ENCODE measurements at places on chromosomes 6 and 20. TPM values are rescaled to one million over a fixed set of nuclear protein-coding genes. Genes with fewer than 3 reads are reported as not detected.

SNRPB gene
- total RNA-seq: 310 TPM

SNAI1 gene
- not detected for total RNA-seq

DNA sequence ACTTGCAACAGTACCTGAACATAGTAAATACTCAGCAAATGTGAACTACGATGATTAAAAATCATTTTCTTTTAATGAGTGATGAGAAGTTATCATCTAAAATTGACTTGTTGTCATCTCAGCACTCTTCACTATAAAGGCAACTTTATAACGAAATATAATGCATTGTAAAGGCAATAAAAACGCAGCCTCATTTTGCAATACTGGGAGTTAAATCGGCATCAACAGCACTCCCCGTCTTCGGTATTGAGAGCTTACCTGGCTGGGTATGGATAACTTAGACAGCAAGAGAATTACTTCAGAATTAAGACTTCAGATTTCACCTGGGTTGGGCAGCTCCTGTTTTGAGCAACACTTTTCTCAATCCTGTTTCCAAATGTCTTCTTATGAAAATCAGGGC lies 20.8 kb downstream of the NKX2-2 start:
- no peak for DNase-seq
- H3K4me1 ChIP-seq: no peaks in the 10 kb centered on the region
- H3K27ac ChIP-seq: no peak overlapping the region

DNA sequence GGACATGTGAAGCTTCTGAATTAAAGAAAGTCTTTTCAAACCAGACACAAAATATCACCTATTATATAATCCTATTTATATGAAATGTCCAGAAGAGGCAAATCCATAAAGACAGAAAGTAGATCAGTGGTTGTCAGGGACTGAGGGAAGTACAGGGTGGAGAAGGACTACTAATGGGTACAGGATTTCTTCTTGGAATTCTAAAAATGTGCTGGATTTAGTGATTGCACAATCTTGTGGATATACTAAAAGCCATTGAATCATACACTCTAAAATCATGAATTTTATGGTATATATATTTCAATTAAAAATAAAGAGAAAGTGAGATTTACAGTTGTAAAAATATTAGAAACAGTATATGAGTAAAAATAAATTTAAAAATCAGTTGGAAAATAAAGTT lies 18.7 kb upstream of the MC3R start:
- no peaks in the 10 kb centered on the region for H3K36me3 ChIP-seq
- no peaks in the 10 kb centered on the region for H3K4me1 ChIP-seq
- H3K27ac ChIP-seq: no peak overlapping the region

GRCh38 chr6:111918825-111919224 lies 45.6 kb upstream of the FYN start:
- H3K27me3 ChIP-seq: no peaks in the 10 kb centered on the region
- no peak for DNase-seq
- no peak overlapping the region for H3K4me3 ChIP-seq
- H3K27ac ChIP-seq: no peak overlapping the region

DNA sequence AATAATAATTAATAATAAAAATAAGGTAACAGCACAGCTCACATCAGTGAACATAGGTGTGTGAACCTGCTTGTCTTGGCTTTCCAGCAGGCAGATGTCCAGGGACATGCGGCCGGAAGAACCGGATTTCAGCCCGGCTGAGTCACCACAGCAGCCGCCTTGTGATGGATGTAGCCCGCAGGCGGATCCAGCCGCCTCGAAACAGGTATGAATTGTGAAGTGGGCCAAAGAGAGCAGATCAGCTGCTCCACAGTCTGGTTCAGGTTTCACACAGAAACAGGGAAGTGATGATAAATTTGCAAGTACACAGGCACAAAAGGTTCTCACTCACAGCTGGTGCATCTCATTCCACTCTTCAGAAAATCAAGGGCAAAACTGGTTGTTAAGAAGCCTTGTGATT lies 55.1 kb downstream of the ID4 start:
- no peak overlapping the region for H3K4me3 ChIP-seq
- no peaks in the 10 kb centered on the region for H3K27me3 ChIP-seq
- no peaks in the 10 kb centered on the region for H3K36me3 ChIP-seq
- DNase-seq: no peak

GRCh38 chr6:10589429-10589727 lies 68.2 kb downstream of the GCNT2 start:
- no peaks in the 10 kb centered on the region for H3K27me3 ChIP-seq
- H3K27ac ChIP-seq: no peak overlapping the region
- H3K36me3 ChIP-seq: no peaks in the 10 kb centered on the region

DNA sequence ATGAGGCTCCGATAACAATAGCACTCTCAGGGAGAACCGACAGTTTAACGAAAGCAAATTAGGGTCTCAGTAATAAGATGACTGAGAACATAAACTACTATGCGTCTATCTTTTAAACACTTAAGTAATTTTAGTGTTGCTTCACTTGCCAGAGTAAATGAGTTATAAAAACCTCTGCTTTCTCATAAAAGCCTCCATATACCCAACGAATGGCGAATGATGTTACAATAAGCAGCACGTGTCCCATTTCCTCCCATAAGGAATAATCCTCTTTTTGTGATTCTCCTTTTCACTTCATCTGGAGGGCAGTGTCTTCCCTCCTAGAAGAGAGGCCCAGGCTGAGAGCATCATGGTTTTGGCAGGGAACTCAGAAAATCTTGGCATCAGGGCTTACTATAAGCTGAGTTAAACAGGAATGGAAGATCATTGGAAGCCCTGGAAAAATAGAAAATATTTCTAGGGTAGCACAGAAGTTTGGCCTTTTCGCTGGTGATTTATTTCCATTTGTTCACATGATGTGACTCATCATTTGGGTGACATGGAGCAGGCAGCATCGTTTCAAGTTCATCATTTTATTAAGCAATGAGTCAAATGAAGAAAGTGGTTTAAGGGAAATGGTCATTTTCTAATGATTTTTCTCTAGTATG lies 255.4 kb downstream of the ATXN1 start:
- H3K4me1 ChIP-seq: no peaks in the 10 kb centered on the region
- no peak for DNase-seq
- no peaks in the 10 kb centered on the region for H3K36me3 ChIP-seq
- no peak overlapping the region for H3K27ac ChIP-seq
- H3K4me3 ChIP-seq: no peak overlapping the region

- H3K4me3 ChIP-seq: no peak overlapping the region
- no peak for DNase-seq
- H3K27ac ChIP-seq: no peak overlapping the region
- no peaks in the 10 kb centered on the region for H3K27me3 ChIP-seq
- H3K36me3 ChIP-seq: no peaks in the 10 kb centered on the region
These were observed 65.9 kb downstream of the PHF20 start for GRCh38 chr20:35837577-35838195.

DNA sequence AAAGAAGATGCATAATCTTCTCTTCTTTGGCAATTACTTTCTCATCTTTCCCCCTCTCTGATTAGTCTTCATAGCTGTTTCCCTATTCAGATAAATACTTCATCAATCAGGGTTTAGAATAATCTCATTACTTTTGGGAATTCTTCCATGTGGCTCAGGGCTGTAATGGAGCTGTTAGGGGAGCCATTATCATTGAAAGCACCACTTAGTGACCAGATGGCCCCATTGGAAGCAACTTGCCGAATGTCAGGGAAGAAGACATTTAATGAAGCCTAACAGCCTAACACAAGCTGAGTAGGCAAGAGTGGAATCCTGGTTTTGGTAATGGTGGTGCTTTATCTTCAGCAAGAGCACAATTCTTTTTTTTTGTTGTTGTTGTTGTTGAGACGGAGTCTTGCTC lies 45.0 kb downstream of the TIAM2 start:
- no peak overlapping the region for H3K4me3 ChIP-seq
- no peaks in the 10 kb centered on the region for H3K36me3 ChIP-seq
- H3K27me3 ChIP-seq: no peaks in the 10 kb centered on the region
- no peak overlapping the region for H3K27ac ChIP-seq
- DNase-seq: no peak

- H3K4me3 ChIP-seq: no peak overlapping the region
- H3K36me3 ChIP-seq: no peaks in the 10 kb centered on the region
- H3K4me1 ChIP-seq: no peaks in the 10 kb centered on the region
- H3K27me3 ChIP-seq: no peaks in the 10 kb centered on the region
These were observed 150.8 kb downstream of the GMDS start for GRCh38 chr6:2094642-2095041.

DNA sequence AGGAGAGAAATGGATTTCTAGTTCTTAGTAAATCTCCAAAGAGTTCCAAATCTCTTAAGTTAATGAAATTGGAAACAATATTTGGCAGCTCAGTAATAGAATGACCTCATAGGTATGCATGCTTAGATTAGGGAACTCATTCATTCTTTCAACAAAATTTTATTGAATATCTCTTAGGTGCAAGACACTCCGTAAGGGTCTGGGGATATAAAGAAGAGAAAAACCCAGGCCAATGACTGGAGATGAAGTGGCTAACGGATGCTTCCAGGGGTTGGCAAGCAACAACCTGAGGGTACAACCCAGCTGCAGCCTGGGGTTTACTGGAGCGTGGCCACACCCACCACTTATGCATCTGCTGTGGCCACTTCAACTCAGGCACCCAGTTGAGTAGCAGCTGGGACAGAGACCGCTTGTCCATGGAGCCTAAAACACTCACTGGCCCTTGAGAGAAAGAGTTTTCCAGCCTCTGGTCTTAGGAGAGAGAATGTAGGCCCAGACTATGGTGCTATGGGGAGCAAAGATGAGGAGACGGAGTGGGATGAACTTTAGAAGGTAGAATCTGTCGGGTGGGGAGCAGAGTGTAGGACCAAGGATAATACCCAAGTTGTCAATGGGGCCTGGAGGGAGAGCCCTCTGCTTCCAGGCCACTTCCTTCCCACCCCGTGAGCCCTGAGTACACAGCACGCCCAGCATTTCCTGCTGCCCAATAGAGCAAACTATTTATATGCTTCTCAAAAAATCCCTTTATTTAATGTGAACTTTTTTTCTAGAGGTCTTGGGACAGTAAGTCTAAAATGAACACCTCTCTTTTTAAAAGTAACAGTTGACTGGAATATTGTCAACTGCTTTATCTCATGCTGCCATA lies 46.8 kb upstream of the PXDC1 start:
- H3K36me3 ChIP-seq: no peaks in the 10 kb centered on the region
- no peak for DNase-seq
- H3K27me3 ChIP-seq: no peaks in the 10 kb centered on the region
- no peak overlapping the region for H3K4me3 ChIP-seq

GRCh38 chr6:117555262-117555849 lies 47.0 kb downstream of the GOPC start:
- no peak for DNase-seq
- peaks cover 9% of the 10 kb centered on the region for H3K36me3 ChIP-seq
- no peak overlapping the region for H3K27ac ChIP-seq
- no peaks in the 10 kb centered on the region for H3K4me1 ChIP-seq

- no peak for DNase-seq
- H3K27ac ChIP-seq: no peak overlapping the region
- no peaks in the 10 kb centered on the region for H3K27me3 ChIP-seq
- no peaks in the 10 kb centered on the region for H3K4me1 ChIP-seq
These were observed 4.4 kb upstream of the MYLIP start for GRCh38 chr6:16124198-16125180.

Measured in esophagus squamous epithelium (tissue), 5 donors.